ENCODE measurements at places on chromosomes 12 and 14. TPM values are rescaled to one million over a fixed set of nuclear protein-coding genes. Genes with fewer than 3 reads are reported as not detected.

Gene BATF
- not detected for total RNA-seq

Gene VRTN
- not detected for total RNA-seq

Gene C12orf54
- total RNA-seq, result not detected

Gene P2RX2
- total RNA-seq, result 0.16 TPM

Gene OLR1
- not detected for total RNA-seq

Gene EIF2S3B
- 0.34 TPM for total RNA-seq

Gene KCNK13
- not detected for total RNA-seq

Gene CD163
- not detected for total RNA-seq

Gene DIO2
- total RNA-seq, result 11.5 TPM

Gene LRRIQ1
- 0.09 TPM for total RNA-seq

Gene TESPA1
- not detected for total RNA-seq

Gene AVPR1A
- total RNA-seq, result not detected

Gene TAOK3
- total RNA-seq, result 33.5 TPM

Gene PMCH
- total RNA-seq, result 0.16 TPM

Gene AKAP5
- under 0.01 TPM for total RNA-seq

Gene DAO
- not detected for total RNA-seq
